ENCODE measurements at places on chromosomes 4 and X.

GRCh38 chrX:15574017-15574416, 26.7 kb downstream of the ACE2 start:
- H3K36me3 ChIP-seq: no peaks in the 10 kb centered on the region
- no peaks in the 10 kb centered on the region for H3K4me1 ChIP-seq
- no peak overlapping the region for H3K4me3 ChIP-seq
- no peak for DNase-seq

DNA sequence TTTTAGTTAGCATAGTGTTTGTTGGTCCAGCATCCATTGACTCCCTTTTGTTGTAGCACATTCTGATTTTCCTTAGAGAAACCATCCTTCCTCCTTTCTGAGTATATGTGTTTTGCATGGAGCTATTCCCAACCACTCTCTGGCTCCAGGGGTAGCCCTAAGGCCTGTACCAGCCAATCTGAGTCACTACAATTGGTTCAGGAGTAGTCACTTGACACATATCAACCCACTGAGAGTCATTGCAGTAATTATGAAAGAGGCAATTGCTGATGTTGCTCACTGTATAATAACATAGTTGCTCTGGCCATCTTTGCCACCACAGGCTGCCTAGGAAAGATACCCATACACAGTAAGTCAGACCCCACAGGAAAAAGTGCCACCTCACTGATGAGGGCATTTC, 71.2 kb upstream of the GRID2 start:
- H3K4me1 ChIP-seq: no peaks in the 10 kb centered on the region
- no peak overlapping the region for H3K27ac ChIP-seq
- no peak overlapping the region for H3K4me3 ChIP-seq
- no peaks in the 10 kb centered on the region for H3K27me3 ChIP-seq
- no peak for DNase-seq
- no peaks in the 10 kb centered on the region for H3K36me3 ChIP-seq

DNA sequence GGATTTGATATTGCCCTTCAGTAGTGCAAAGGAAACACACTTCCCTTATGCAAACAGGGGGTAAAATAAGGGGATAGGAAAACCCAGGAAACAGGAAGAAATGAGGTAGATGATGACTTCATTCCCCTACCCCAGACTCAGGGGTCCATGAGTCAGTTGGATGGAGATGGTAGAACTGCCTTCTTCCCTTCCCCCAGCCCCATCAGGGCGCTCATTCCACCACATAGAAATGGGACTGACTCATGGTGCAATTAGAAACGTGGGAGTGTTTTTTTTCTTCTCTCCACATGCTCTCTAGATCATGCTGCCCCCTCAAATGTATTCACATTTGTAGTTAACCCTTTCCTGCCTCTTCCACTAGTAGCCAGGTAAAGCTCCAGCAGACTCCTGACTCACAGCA, 23.1 kb upstream of the ARMCX2 start:
- H3K27ac ChIP-seq: no peak overlapping the region
- H3K27me3 ChIP-seq: no peaks in the 10 kb centered on the region
- H3K4me1 ChIP-seq: no peaks in the 10 kb centered on the region
- H3K4me3 ChIP-seq: no peak overlapping the region
- DNase-seq: no peak
- no peaks in the 10 kb centered on the region for H3K36me3 ChIP-seq

- DNase-seq: no peak
- H3K4me3 ChIP-seq: peak overlapping the region; percentile 45
- H3K4me1 ChIP-seq: no peaks in the 10 kb centered on the region
These were observed 165 bp upstream of the PTCHD1 start for GRCh38 chrX:23334521-23334847.

GRCh38 chr4:9962611-9963314, 58.5 kb downstream of the SLC2A9 start:
- H3K4me3 ChIP-seq: no peak overlapping the region

Measured in heart left ventricle (tissue), 16 donors.